Stimulated activated CD4-positive, alpha-beta T cell treated with anti-CD3 and anti-CD28 coated beads, TNF-alpha, amount 100 ng/mL, for 48 hours (primary cell): ENCODE measurements at places on chromosomes 1 and 21.

GRCh38 chr1:85142753-85143152 lies 58.1 kb downstream of the SYDE2 start:
- DNase-seq = no peak

DNA sequence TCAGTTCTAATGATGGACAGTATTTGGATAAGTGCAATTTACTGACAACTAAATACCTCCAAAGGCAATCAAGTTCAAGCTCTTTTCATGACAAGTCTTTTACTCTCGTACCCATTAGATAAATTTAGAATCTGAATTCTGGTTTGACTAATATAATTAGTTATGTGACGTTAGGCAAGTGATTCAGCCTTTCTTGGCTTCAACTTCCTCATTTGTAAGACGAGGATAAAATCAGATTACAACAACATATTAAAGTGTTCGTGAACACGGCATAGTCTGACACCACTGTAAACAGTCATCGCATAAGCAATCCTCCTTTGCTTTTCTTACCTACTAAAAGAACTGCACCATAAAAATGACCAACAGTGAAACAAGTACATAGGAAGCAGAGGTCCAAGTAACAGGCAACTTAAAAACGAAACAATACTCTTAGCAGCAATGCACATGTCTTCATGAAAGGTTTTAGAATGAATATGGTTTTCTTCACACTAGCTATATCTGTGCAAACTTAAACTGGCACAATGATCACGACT lies 25.7 kb downstream of the COA6 start:
- DNase-seq = no peak

DNA sequence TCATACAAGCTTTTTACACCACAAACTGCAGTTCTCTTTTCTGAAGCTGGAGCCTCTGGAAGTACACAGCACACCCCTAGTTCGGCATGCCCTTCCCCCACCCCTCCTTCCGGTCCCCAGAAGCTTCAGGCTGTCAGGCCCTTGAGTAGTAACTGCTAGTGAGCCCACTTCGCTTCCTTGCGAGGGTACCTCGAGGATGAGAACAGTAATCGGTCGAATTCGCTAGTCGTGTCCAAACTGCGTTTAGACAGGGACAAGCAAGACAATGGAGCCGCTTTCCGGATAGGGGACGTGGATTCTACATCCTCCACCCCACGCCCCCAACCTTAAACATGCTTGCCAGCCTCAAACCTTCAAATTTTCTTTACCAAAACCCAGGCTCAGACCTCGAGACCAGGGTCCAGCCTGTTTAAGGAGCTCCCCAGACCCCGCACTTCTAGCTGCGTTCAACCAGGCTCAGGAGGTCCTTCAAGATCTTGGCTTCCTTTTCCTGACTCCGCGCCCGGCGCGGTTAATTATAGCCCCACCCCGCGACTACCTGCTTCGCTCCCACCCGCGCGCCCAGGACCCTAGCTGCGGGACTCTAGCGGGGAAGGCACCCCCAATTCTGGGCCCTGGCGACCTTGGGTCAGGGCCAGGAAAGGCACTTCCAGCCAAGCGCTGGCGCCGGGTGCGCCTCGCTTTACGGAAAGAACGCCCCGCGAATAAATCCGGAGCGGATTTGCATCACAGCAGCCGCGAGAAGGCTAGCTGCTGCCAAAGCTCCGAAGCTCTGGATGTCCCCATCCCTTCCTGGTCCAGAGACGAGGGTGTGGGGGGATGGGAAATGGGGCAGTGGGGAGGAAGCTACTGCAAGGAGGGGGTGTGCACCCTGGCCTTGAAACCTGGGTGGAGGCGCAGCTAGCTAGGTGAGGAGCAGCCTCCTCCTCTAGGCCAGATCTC lies 8.1 kb upstream of the TSPAN1 start:
- no peak for DNase-seq

GRCh38 chr1:30063621-30064280 lies 659.6 kb downstream of the MATN1 start:
- no peak for DNase-seq

GRCh38 chr1:74790453-74790852 lies 57.5 kb downstream of the TYW3 start:
- DNase-seq = no peak

- no peak for DNase-seq
Measured at GRCh38 chr1:24409535-24409934, 4.0 kb downstream of the STPG1 start.

DNA sequence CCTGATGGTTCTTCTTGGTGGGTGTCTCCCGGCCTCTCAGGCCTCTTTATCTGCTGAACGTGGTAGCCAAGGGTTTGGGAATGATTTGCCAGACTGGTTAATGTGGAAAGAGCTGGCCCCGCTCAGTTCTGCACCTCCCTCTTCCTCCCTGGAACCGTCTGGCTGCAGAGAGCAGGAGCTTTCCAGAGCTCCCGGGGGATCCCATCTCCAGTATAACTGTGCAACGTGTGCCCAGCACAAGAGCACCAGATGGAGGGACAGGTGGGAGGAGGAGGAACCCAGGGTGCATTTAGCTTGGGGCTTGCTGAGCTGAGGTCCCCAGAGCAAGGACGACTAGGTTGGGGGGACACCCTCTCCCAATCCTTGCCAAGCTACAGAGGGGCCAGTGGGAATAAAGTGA lies 5.0 kb downstream of the TFF1 start:
- no peak for DNase-seq

DNA sequence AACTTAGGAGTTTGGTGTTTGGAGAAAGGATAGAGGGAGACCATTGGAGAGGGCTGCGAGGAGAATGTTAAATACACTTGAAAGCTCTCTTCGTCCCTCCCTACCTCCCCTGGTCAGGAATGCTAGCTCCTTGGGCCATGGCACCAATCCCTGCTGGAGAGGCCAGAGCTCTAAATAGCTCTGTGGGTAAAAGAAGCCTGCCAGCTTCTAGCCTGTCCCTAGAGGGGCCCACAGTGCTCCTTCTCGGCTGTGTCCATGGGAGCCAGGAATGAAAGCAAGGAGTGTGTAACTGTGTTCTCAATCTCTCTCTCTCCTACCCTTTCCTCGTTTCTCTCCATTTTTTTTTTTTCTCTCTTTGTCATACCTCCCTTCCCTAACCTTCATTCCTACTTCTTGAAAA lies at the start of gene CCDC190:
TSS of gene CCDC190 (minus strand) at position 75 of the 400 bp plus-strand sequence. CDS start 1,529 bp downstream, outside the sequence.
- DNase-seq = no peak

DNA sequence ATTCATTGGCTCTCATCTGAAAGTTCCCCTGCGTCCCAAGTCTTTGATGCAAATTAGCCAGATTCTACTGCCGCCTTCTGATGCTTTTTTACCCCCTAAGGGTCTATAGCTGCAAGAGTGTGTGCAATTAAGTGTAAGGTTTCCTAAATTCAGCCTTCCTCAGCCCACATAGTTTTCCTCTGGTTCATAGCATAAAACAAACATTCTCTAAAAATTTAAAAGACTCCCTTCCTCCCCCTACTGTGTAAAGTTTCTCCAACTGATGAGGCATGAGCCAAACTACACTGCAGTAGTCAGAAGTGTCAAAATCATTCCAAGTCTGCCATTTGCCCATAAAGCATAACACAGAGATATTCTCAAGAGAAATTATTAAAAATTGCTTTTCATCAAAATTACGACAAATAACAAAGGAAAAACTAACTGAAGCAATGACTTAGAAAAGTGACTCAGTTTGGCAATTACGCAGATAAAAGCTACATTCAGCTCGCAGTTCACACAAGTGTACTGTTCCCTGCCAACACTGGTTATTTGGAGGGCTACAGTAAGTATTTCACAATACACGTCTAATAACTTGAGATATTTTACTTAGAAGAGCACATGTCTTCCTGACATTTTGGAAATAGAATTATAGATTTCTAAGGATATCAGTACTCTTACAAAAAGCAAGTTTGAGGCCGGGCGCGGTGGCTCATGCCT lies 15.4 kb downstream of the KCNH1 start:
- no peak for DNase-seq

GRCh38 chr1:65493802-65494201 lies 73.3 kb downstream of the LEPR start:
- DNase-seq = no peak

- DNase-seq = no peak
Measured at GRCh38 chr1:46517932-46518498, 28.4 kb downstream of the DMBX1 start.

DNA sequence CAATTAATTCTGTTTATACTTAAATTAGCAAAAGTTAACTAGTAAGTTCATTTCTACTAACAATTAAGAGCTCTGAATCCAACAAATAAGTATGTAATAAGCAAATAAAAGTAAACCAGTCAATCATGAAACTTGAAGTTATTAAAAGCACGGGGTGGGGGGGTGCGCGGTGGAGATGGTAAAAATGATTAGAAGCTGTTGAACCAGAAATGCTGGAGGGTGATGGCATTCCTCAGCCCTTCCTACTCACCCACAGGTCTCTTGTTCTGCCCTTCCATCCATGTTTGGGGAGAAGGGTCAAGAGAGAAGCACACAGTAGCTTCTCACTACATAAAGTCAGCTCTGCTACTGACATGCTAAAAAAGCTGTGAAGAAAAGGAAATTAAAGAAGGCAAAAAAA lies 63.5 kb downstream of the AKT3 start:
- DNase-seq = no peak

GRCh38 chr1:58732087-58732775 lies 32.4 kb upstream of the MYSM1 start:
- no peak for DNase-seq

DNA sequence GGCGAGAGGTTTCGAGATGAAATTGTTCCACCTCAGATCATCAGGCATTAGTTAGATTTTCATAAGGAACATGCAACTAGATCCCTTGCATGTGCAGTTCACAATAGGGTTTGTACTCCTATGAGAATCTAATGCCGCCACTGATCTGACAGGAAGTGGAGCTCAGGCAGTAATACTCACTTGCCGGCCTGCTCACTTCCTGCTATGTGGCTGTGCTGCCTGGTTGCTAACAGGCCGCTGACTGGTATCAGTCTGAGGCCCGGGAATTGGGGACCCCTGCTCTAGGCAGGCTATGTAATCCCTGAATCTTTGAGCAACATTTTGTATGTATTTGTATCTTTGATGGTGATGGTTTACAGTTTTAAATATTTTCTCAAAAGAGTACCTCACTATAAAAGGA lies 32.5 kb downstream of the XKR8 start:
- peak; percentile 22 for DNase-seq

- no peak for DNase-seq
Measured at GRCh38 chr1:198258491-198258890, 101.7 kb downstream of the NEK7 start.

- no peak for DNase-seq
Measured at GRCh38 chr1:53048960-53049573, 12.9 kb upstream of the PODN start.

GRCh38 chr1:53207726-53208125 lies 11.1 kb downstream of the CPT2 start:
- DNase-seq = no peak

DNA sequence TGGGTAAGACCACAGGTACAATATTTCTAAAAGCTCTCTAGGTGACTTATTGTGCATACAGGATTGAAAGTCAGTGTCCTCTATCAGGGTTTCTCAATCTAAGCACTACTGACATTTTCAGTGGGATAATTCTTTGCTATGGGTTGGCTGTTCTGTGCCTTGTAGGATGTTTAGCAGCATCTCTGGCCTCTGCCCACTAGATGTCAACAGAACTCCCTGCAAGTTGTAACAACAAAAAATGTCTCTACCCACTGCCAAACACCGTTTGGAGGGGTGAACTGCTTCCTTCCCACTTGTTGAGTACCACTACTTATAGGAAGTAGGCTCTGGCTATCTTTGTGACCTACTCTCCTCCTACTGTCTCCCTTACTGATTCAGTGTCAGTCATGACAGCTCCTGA lies 90.1 kb upstream of the ZRANB2 start:
- DNase-seq = no peak

- DNase-seq = no peak
Measured at GRCh38 chr1:58409336-58409735, 137.2 kb downstream of the OMA1 start.

- DNase-seq = no peak
Measured at GRCh38 chr1:110570307-110570706, 35.9 kb downstream of the KCNA2 start.

DNA sequence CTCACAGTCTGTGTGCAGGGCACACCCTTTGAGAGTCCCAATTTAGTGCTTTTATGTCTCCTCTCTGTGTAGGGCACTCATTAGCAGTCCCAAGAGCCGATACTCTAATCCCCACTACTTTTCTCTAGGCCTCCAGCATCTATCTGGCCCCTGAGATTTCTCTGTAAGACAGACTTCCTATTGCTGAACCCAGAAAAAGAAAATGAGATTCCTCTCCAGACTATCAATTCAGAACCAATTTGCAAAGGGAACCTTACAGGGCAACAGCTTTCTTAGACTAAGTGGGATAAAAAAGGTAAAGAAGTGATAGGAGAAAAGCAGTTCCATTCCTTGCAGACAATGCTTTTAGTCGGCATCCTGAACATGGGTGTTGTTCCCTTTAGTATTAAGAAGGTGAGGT lies 172.2 kb downstream of the EDEM3 start:
- no peak for DNase-seq

DNA sequence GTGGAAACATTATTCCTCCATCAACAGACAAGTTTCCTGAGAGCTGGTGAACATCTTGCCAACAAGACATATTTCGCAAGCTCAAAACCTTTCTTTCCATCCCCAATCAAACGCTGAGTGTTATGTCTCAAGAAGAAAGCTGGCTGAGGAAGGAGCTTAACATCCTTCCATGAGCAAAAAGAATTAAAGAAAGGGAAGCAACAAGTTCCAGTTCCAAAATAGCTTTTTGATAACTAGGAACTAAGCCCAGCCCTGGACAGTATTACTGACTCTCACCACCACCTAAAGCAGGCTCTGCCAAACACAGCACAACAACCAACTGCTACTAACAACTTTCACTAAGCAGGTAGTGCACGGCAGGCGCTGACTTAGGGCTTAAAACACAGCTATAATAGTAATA lies 50.2 kb downstream of the CAPZB start:
- DNase-seq = no peak

DNA sequence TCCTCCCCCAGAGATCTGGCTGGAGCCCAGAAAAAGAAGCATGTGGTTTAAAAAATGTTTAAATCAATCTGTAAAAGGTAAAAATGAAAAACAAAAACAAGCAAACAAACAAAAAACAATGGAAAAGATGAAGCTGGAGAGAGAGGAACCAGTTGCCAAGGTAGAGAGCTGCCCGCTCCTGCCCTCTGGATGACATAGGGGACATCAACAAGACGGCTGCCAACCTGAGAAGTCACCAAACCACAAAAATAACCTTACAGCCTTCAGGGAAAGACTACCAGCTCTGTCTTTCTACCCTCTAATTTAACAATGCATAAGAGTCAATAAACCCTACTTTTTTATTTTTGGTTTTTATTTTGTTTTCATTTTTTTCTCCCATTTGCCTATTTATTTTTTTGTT lies 8.5 kb upstream of the IPO9 start:
- no peak for DNase-seq
